Cortex of kidney (tissue), 1 donor: ENCODE measurements at places on chromosomes 16 and 17.

GRCh38 chr17:77906377-77906871, 52.1 kb upstream of the TNRC6C start:
- DNase-seq, result no peak

DNA sequence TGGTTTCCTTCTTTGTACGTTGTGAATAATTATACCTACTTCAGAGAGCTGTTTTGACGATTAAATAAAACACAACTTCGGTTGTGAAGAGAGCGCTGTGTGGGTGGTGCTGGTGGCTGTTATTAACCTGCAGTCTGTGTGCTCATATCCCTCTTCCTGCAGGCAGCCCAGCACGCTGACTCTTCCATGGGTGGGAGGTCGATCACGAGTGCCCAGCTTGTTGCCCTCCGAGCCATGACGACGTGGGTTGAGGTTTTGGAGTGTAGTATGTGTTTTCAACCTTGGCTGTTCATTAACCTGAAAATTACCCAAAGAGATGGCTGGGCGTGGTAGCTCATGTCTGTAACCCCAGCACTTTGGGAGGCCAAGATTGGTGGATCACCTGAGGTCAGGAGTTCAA, 11.3 kb upstream of the GCSH start:
- DNase-seq, result no peak

- no peak for DNase-seq
Observed at GRCh38 chr17:8253801-8254200, 4.7 kb downstream of the PFAS start.

DNA sequence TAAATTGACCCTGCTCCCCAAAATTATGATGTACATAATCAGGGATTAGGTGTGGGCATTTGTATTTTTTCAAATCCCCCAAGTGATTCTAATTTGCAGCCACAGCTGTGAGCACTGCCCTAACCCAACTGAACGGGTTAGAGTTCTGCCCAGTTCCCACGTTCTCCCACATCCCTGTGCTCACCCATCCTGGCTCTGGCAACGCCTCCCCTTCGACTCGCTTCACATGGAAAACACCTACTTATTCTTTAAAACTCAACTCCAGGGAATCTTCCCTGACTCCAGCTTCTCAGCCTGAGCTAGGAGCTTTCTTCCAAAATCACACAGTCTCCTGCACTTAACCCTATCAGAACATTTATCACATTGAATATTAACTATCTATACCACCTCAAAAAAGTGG, 17.6 kb upstream of the C16orf82 start:
- no peak for DNase-seq

DNA sequence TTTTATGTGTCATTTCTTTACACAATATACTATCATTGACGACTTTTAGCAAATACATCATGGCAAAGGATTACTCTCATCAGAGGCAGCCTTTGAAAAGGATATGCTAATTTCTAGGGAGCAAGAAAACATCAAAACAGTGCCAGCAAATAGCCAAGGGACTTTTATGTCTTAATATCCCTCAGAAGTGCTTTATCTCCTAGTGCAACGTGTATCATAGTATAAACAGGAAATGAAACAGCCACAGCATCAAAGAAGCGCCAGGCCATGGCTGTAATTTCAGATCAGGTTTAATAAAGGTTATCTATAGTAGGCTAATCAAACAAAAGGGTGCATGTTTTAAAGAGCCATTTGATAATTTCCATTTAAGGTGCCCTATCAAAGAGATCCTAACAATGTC, 159.9 kb downstream of the AXIN2 start:
- no peak for DNase-seq

DNA sequence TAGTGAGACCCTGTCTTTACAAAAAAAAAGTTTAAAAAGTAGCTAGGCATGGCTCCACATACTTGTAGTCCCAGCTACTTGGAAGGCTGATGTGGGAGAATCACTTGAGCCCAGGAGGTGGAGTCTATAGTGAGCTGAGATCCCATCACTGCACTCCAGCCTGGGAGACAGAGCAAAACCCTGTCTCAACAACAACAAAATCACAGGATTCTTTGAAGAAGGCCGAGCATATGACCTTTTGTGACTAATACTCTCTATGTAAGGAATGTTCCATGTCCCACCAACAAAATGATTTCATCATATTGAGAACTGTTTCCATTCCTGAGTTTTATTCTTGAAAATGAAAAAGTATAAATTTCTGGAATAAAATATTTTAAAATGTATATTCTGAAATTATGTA, 58.9 kb upstream of the EFCAB3 start:
- no peak for DNase-seq

DNA sequence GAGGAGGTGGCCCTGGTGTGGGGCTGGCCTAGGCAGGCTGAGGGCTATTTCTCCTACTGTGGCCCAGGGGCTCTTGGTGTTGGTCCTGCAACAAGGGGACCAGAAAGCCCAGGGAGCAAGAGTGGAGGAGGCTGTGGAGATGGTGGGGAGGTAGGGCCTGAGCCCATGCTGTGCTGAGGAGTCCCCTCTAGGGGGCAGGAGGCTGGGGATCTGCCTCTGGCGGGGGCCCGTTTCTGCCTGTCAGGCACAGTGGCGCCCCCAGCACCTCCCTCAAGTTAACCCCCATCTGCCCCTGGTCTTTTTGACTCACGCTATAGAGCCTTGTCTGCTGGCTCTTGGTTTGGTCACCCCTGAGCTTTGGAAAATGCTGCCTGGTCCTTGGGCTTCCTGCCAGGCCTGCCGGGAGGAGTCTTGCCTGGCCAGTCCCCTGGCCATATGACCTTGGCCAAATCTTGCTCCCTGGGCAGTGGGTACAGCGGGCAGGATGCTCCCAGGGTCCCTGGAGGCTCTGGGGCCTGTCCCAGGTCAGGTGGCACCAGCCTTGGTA, 5.9 kb downstream of the BAIAP2 start:
- no peak for DNase-seq

DNA sequence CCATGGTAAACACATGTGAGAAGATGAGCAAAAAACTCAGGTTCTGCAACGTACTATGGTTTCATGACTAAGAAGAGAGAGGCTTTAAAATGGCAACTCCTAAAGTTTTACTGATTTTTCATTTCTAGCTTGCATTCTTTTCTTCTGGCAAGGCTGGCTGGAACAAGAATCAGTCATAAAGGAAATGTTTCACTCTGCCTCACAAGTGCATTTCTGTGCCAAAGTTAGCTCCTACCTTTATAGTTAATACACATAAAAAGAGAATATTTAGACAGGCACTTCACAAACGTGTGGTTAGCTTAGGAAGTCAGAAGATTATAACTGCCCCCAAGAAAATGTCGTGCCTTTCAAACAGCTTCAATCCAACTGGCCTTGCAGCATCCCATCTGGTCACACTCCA, 417.1 kb upstream of the CDH11 start:
- DNase-seq, result no peak

DNA sequence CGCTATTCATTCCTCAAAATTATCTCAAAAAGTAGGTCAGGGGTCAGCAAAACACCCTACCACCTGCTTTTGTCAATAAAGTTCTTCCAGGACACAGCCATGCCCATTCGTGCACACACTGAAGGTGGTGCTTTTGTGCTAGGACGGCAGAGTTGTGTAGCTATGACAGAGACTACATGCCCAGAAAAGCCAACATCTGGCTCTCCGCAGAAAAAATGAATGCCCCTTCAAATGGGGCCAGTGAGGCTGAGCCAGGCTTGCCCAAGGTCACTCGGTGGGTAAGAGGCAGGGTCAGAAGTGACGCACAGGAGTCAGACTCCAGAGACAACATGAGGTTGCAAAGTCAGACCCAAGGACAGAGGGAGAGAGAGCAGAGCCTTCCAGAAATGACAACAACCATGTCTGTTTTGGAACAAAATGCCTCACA, 200.1 kb downstream of the XYLT1 start:
- no peak for DNase-seq

DNA sequence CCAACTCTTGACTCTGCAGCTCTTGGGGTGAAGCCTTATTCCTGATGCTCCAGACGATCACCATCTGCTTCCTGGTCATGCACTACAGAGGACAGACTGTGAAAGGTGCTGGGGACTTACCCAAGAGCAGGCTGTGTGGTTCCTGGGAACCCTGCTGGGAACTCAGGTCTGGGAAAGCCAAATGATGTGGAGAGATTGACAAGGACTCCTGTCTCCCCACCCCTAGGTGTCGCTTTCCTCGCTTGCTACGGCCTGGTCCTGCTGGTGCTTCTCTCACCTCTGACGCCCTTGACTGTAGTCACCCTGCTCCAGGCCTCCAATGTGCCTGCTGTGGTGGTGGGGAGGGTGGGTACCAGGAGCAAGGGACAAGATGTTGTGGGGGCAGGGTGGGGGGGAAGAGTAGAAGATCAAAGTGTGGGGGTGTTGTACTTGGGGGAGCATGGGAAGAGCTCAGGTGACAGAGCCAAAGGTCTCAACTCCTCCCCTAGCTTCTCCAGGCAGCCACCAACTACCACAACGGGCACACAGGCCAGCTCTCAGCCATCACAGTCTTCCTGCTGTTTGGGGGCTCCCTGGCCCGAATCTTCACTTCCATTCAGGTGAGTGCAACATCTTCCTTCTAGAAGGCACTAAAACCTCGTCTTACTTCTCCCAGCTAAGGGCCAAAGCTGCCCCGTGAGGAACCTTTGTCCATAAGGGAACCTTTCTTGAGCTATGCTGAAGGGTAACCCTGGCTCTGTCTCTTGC, 3.0 kb downstream of the SOX15 start:
- no peak for DNase-seq

DNA sequence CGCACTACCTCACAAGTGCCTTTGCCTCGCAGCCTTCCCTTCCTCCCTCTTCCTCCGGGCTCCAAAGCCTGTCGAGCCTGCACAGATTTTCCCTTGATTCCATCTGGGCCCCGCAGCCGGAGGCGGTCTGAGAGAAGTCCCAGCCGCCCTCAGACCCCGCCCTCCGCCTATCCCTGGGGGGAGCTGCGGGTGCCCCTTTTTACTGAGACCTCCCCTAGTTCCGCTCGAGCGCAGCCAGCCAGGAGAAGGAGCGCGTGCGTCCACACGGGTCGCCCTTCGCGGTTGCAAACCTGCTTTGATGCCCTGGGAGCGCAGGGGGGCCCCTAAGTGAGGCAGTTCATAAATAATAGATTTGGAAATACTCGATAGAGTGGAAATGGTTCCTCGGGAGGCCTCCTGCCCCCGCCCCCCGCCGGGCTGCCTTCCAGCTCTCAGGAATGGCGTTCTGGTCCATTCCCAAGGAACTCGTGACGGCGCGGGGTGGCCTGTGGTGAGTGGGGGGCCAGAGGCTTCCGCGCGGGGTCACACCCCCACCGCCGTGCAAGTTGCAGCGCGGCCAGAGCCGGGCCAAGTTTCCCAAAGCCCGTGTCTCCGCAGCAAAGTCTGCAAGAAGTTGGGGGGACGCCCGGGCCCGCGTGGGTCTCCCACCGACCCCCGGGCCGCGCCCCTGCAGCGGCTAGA, 610 bp downstream of the C16orf74 start:
- DNase-seq, result no peak

DNA sequence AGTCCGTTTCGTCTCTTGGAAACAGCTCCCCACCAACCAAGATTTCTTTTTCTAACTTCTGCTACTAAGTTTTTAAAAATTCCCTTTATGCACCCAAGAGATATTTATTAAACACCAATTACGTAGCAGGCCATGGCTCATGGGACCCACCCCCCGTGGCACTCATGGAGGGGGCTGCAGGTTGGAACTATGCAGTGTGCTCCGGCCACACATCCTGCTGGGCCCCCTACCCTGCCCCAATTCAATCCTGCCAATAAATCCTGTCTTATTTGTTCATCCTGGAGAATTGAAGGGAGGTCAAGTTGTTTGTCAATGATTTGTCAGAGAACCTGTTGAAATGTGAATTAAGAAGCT, 48.2 kb downstream of the IL21R start:
- no peak for DNase-seq

DNA sequence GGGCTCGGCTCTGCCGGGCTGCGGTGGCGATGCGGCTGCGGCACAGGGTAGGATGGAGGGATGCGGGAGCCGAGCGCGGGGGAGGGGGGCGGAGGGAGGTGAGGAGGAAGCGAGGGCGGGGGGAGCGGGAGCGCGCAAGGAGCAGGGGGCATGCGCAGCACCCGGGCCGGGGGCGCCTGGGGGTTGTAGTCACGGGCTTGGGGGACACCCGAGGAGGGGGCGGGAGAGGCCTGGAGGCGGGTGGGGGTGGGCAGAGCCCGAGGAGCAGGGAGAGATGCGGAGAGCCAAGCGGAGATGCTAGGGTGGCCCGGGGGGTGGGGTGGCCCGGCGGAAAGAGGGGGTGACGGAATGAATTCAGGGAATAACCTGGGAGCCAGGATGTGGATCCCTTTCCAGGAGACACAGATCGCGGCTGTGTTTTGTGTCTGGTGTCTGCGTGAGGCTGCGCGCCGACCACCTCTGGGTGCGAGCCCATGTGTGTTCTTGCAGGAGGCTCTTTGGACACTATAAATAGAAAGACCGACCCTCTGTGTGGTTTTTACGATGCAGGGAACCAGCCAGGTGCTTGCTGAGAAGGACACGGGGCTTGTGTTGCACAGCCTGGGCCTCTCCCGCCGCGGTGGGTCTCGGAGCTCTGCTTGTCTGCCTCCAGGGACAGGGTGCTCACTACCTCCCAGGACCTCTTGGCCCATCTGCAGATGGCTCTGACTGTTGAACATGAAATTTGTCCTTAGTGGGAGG, at the start of gene STX1B:
Gene STX1B, minus strand, starts transcription at position 54 of the 741 bp plus-strand sequence. CDS start 242 bp downstream, outside the sequence.
- DNase-seq, result no peak

GRCh38 chr17:45824475-45824874, 20.2 kb upstream of the SPPL2C start:
- DNase-seq, result no peak

GRCh38 chr16:89601906-89602272, 11.6 kb upstream of the DPEP1 start:
- no peak for DNase-seq

DNA sequence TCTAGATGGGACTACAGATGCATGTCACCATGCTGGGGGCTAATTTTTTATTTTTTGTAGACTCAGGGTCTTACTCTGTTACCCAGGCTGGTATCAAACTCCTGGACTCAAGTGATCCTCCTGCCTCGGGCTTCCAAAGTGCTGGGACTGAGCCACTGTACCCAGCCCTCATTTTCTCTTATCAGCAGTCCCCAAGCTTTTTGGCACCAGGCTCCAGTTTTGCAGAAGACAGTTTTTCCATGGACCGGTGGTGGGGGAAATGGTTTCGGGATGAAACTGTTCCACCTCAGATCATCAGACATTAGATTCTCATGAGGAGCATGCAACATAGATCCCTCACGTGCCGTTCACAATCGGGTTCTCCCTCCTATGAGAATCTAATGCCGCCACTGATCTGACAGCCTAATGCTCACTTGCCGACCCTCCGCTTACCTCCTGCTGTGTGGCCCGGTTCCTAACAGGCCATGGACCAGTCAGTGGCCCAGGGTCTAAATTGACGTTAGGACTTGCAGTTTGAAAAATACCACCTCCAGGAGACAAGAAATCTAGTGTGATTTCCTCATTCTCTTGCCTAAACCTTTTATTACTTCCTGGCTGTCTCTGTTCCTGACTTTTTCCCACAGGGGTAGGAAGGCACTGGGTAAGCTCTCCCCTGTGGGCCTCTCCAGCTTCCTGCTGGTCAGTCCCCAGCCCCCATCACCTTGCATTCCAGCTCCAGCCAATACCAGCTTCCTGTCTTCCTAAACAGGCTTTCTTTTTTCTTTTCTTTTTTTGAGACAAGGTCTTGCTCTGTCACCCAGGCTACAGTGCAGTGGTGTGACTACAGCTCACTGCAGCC, 9.3 kb upstream of the CNP start:
- no peak for DNase-seq

GRCh38 chr16:86910161-86910769, 331.9 kb downstream of the FOXL1 start:
- no peak for DNase-seq

- DNase-seq, result no peak
Observed at GRCh38 chr17:8192070-8192815, 2.3 kb upstream of the BORCS6 start.

- DNase-seq, result no peak
Observed at GRCh38 chr17:37726248-37726647, 18.6 kb downstream of the HNF1B start.
